Esophagus mucosa (tissue), 1 donor: ENCODE measurements at places on chromosomes 7 and 10. TPM values are rescaled to one million over a fixed set of nuclear protein-coding genes. Genes with fewer than 3 reads are reported as not detected.
A peak's percentile ranks its signal among the peaks of the same experiment; 100 is the strongest.

- peak; percentile 27 for ATAC-seq
These were observed 11.8 kb downstream of the GPR146 start for GRCh38 chr7:1055956-1056784.

The MAD1L1 gene
- total RNA-seq = 23.7 TPM

GRCh38 chr7:46680147-46680546 lies 759.1 kb upstream of the IGFBP3 start:
- peak; percentile 55 for ATAC-seq

The ASIC3 gene
- total RNA-seq = 0.52 TPM

DNA sequence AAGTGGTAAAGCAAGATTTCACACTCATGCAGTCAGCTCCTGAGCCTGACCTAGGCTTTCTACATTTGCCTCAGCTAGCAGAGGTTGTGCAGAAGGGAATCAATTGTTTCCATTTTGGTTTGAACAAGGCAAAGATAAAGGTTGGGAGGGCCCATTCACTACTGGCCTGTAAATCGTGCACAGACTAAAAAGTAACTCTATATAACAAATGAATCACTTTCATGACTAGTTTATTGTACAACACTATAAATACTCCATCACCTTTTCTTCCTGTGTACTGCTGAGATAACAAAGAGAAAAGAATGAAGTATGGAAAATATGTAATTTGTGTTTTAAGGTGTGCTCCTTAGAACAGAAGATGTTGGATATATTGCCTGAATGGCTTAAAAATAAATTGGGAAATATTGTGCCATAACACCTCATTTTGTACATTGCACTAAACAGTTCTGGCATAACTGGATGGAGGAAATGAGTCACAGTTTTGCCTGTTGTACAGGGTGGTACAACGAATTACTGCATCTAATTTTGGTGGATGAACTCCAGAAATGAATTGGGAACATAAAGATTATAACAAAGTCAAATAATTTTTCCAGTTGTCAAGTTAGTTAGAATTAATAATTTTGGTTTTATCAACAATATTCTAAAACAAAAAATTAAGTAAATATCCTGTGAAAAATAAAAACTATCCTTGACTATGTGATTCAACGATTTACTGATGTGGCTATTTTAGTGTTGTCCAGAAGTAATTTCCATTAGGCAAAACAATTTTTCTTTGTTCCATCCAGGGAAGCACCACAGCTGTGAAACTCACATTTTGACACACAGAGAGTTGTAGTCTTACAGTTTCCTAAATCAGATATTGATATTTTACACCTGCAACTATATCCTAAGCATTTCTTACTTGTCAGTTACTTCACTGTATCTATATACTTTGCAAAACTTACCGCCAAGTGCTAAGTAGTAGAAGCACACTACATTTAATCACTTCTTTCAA lies 18.0 kb downstream of the SEMA3C start:
- ATAC-seq = peak; percentile 49

The VKORC1L1 gene
- total RNA-seq = 12.8 TPM

DNA sequence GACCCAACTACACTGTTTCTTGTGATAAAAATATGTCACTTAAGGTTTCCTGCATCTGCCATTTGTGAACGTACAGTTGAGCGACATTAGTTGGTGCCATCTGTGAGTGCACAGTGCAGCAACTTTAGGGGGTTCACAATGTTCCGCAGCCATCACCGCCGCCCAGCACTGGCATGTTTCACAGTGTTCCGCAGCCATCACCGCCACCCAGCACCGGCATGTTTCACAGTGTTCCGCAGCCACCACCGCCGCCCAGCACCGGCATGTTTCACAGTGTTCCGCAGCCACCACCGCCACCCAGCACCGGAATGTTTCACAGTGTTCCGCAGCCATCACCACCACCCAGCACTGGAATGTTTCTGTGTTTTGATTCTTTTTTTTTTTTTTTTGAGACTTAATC lies 83.0 kb downstream of the MGMT start:
- no peak for ATAC-seq

GRCh38 chr10:77006836-77007511 lies 630.6 kb downstream of the KCNMA1 start:
- peak; percentile 95 for ATAC-seq

The SFMBT2 gene
- 1.3 TPM for total RNA-seq

GRCh38 chr7:28626221-28626620 lies 213.9 kb downstream of the CREB5 start:
- ATAC-seq = no peak
